ENCODE measurements at places on chromosomes 6 and 20.
A peak's percentile ranks its signal among the peaks of the same experiment; 100 is the strongest.

DNA sequence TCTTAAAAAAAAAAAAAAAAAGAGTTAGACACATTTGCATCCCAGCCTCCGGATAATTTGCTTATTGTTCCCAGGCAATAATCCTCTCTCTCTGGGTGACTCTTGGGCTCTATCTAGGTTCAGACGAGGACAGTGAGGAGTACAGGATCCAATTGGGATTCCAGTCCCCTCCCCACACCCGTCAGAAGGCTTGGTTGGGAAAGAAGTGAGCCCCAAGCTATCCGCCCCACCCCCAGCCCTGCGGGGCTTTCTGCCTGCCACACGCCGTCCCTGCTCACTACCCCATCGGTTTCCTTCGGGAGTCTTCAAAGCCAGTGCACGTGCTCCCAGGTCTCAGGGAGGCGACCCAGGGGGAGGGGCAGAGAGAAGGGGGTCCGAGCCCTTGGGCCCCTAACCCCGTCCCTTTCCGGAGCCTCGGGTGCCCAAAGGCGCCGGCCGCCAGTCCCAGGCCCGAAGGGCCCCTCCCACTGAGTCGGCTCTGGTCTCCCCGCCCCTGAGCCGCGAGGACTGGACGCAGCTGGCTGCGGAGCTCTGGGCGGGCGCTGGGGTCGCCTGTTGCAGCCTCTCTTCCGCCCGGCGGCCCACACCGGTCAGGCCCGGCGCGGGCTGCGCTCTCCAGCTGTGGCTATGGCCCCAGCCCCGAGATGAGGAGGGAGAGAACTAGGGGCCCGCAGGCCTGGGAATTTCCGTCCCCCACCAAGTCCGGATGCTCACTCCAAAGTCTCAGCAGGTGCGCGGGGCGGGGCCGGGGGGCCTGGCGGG is 2.5 kb downstream of the MYMX start:
- DNase-seq = peak; percentile 77

- peak; percentile 40 for DNase-seq
Observed at GRCh38 chr6:53461041-53461656, 83.8 kb downstream of the GCLC start.

- DNase-seq = no peak
Observed at GRCh38 chr20:53872561-53873229, 197.7 kb downstream of the BCAS1 start.

DNA sequence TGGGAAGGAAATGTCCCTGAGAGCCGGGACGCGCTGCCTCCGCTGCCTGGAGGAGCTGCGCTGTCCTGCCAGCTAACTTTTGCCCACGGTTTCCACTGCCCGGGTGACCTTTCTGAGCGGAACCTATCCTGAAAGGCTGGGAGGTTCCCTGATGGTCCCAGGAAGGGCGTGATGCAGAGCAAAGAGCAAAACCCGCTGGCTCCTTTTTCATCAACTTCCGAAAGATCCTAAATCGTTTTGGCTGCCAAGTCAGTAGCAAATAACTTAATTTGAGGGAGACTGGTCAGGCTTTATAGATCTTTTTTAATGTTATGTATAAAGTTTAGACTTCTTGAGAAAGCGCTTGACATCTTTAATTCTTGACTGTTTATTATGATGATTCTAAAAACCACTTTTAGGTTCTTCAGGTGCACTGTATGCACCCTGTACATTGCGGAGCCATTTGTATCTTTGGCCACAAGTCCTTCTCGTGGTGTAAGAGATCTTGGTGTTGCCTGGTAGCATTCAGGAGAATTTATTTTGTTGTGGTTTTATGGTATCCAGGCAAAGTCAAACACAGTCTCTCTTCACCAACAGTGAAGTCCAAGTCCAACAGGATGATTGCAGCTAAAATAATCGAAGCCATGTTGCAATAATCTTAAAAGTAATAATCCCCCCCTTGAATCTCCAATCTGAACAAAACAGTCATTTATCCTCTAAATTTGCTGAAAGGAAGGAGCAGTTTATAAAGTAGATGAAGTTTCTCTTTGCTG is at the start of gene SYNE1:
TSS of gene SYNE1 (minus strand) at position 67 of the 752 bp plus-strand sequence. CDS start 9,031 bp downstream, outside the sequence.
- no peak for DNase-seq

GRCh38 chr6:24972311-24972958 is 36.7 kb upstream of the RIPOR2 start:
- DNase-seq = no peak

GRCh38 chr20:31747640-31748039 is 8.6 kb downstream of the TPX2 start:
- DNase-seq = no peak

GRCh38 chr20:52649727-52650126 is 322.4 kb upstream of the TSHZ2 start:
- no peak for DNase-seq

GRCh38 chr6:85458184-85458583 is 8.3 kb downstream of the NT5E start:
- DNase-seq = no peak

- peak; percentile 82 for DNase-seq
Observed at GRCh38 chr6:11525468-11526155, 11.9 kb upstream of the TMEM170B start.

GRCh38 chr20:20362774-20363433 is 5.0 kb upstream of the INSM1 start:
- DNase-seq = no peak

DNA sequence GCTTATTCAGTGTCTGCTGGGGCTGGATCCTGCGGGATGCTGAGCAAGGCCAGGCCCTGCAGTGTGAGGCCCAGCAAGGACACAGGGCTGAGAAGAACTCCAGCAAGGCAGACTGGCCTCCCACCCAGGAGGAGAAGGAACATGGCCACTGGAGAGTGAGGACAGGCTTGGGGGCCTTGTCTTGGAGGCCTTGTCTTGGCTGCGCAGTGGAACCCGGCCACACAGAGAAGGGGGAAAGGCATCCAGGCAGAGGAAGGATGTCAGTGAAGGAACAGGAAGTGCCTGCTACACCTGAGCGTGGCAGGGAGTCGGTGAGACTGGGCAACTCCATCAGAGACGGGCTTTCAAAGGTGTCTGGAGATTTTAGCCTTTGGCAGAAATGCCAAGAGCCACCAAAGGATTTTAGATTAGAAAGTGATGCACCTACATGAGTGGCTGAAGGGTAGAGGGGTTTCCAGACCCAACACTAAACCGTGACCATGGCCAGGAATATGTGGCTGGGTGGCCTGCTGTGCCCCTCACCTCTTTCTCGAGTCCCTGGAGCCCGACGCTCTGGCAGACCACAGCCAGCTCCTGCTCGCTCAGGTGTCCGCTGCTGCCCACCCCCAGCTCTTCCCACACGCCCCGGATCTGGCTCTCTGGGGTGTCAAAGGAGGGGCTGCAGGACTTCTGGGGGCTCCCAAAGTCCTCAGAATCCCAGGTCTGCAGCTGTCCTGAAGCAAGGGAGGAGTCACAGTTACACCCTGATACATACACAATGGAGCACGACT is 80.8 kb downstream of the NINL start:
- no peak for DNase-seq

DNA sequence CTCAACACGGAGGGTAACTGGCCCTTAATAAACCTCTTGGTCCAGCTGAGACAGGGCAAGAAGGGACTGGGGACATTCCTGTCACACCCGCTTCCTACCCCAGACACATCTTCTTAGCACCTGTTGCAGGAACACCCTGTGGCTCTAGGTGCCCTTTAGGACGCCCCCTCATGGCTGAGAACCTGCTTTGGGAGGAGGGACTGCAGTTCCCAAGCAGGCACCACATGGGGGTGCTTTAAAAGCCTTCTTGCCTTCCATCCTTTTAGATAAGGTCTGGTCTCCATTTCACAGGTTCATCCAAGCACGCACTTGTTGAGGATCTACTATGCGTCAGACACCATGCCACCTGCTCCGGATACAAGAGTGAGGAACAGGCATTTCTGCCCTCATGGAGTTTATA is 26.6 kb downstream of the NSFL1C start:
- peak; percentile 68 for DNase-seq

GRCh38 chr6:75693534-75693933 is 55.5 kb upstream of the MYO6 start:
- DNase-seq = peak; percentile 35

DNA sequence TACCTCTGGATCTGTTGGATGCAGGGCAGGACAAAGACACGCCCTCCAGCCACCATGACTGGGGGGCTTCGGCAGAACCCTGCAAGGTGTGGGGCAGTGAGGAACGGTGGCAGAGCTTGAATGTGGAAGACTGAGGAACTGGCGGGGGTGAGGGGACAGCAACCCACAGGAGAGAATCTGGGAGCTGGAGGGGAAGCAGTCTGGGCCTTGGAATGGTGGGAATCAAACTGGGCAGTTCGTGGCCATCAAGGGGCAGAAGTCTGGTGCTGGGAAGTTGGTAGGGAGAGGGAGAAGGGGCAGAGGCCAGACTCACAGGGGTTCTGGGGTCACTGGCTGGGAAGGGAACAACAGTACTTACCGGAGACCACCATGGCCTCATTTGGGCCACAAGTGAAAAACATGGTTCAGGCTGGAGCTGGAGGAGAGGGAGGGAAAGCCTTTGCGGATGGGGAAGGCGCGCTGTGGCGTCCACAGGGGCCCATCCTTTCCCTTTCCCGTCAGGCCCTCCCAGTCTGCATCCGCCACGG is 635 bp downstream of the FLOT1 start:
- DNase-seq = no peak

DNA sequence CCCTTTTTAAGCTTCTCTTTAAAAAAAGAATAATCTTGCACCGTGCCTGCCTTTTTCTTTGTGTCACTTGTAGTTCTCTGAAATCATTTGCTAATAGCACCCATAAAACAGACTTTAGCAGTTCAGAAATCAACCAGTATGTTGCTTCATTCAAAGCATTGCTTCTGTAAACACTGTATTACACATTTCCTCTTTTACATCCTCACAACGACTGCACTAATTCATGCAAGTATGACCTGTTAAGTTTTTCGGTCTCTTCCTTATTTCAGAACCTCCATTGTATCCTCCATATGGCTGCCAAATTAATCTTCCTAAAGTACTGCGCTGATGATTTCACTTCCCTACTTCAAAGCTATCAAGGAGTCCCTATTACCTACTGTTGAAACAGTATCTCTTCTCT is 142.9 kb upstream of the RNF217 start:
- DNase-seq = peak; percentile 29

- DNase-seq = no peak
Observed at GRCh38 chr6:25058941-25059340, 123.2 kb upstream of the RIPOR2 start.

- no peak for DNase-seq
Observed at GRCh38 chr20:58996226-58996611, 10.8 kb downstream of the CTSZ start.

DNA sequence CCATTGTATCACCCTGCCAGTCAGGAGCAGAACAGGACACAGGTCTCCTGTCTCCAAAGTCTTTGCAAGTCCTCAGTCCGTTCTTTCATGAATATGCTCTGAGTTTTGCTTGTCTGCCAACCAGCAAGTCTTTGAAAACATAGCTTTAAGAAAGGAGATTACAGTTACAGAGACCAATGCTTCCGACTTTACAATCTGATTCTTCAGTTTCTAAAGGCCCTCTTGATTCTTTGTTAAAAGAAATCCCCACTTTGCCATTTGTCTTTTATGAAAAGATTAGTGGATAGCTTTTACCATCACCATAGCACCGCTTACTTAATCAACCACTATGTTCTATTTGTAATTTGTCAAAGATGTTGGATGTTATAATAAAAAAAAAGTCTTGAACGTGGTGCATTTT is 562.8 kb upstream of the BTBD3 start:
- no peak for DNase-seq

DNA sequence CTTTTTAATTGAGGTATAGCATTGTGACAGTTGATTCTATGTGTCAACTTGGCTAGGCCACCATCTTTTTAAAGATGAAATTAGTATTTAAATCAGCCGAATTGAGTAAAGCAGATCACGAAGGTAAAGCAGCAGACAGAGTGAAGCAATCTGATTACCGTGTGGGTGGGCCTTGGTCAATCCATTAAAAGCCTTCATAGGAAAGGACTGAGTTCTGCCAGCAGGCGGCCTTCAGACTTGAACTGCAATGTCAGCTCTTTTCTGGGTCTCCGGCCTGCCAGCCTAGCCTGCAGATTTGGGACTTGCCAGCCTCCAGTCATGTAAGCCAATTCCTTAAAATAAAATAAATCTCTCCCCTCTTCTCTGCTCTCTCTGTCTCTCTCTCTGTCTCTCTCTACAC is 22.4 kb upstream of the TGM2 start:
- DNase-seq = no peak

DNA sequence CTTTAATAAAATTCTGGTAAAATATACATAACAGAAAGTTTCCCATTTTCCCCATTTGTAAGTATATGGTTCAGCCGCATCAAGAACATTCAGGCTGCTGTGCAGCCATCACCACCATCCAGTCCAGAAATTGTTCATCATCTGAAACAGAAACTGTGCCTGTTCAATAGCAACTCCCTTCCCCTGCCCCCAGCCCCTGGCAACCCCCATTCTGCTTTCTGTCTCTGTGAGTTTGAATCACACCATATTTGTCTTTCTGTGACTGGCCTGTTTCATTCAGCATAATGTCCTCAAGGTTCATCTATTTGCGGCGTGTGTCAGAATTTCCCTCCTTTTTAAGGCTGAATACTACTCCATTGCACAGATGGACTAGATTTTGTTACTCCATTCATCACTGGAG is 19.1 kb downstream of the VSTM2L start:
- DNase-seq = no peak

DNA sequence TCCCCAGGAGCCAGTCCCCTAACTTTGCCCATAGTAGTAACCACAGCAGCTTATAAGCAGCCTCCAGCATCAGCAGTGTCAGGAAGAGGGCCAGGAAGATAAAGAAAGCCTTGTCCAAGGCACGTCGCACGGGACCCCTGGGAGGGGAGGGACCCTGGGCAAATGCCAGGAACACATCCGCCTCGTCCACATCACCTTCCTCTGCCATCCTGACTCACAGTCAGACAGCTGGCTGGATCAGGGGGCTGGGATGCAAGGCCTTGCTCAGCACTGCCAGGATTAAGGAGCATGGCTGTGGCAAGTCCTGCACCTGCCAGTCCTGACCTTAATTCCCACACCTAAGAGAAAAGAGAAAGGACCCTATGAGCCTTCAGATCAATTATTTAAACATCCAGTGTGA is 11.5 kb upstream of the ZBTB22 start:
- no peak for DNase-seq

DNA sequence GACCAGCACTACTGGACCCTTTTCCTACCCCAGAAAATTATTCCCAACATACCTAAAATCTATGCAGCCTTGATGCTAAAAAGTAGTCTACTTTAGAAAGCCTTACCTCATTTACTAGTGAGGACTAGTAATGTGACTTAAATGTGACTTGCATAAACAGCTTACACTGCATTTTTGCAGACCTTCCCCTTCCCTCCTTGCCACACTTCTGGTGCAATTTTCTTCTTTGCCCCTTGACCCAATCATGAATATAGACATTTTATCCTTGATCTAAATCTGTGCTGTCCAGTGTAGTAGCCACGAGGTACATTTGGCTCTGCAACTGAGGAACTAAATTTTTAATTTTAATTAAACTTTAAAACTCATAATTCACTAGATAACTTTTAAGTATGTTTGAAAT is 7.0 kb upstream of the ZKSCAN8 start:
- peak; percentile 26 for DNase-seq

- DNase-seq = peak; percentile 90
Observed at GRCh38 chr20:22921595-22922421, 113.3 kb upstream of the SSTR4 start.

- DNase-seq = no peak
Observed at GRCh38 chr6:154071236-154071635, 32.2 kb downstream of the OPRM1 start.
